ENCODE measurements at places on chromosomes 4 and X. TPM values are rescaled to one million over a fixed set of nuclear protein-coding genes. Genes with fewer than 3 reads are reported as not detected.

CENPE gene
- total RNA-seq: 8.6 TPM

NXF2 gene
- total RNA-seq: not detected

SLC35A2 gene
- total RNA-seq: 65.4 TPM

BST1 gene
- total RNA-seq: 17.1 TPM

CXXC4 gene
- total RNA-seq: 0.02 TPM

ABCD1 gene
- 2.1 TPM for total RNA-seq

MAGEA9B gene
- not detected for total RNA-seq

ZNF630 gene
- total RNA-seq: 0.55 TPM

ENPEP gene
- total RNA-seq: 0.07 TPM

SLC49A3 gene
- total RNA-seq: not detected

CLCN4 gene
- total RNA-seq: 5.9 TPM

SLITRK4 gene
- total RNA-seq: not detected

PLAC8 gene
- 0.66 TPM for total RNA-seq

ARX gene
- 0.29 TPM for total RNA-seq

All from A549 treated with RU486 at 1 μM for 4 hours (cell line).